ENCODE measurements at places on chromosomes 1 and 21.

DNA sequence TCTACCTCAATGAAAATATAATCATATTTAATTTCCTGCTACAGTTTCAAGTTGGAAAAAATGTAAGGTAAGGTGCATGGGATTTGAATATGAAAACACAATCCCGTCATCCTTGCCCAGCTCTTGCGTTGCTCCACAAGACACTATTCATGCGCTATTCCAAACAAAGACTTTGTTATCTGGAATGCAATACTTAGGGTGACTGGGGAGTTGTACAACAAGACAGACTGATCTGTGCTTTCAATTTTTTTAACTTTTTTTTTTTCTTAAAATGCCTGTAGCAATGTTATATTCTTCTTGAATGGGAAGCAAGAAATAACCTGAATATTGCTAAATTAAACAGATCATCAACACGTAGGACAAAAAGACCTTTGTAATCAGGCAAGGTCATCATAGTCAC lies 1077.2 kb downstream of the TTLL7 start:
- no peak for DNase-seq

DNA sequence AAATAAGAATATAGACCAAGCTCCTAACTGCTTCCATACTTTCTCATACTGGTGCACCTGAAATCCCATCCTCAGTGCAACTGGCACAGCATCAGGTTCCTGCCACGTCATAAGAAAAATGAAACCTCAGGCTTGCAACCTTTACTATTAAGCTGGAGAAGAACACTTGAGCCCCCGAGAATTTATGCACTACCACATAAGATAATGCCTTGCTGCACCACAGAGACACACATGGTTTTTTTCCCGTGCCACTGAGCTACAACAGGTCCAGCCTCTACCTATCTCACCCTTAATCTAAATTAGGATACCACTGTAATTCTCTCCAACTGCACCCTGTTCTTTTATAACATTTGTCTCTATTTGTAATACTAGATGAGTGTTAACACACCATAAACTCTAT lies 174.5 kb downstream of the DENND1B start:
- DNase-seq = no peak

- no peak for DNase-seq
These were observed 72.8 kb upstream of the HSD17B7 start for GRCh38 chr1:162717548-162718184.

GRCh38 chr1:28132171-28133167 lies 44.0 kb downstream of the PTAFR start:
- no peak for DNase-seq

- no peak for DNase-seq
These were observed 283.5 kb downstream of the C1orf94 start for GRCh38 chr1:34460193-34460592.

DNA sequence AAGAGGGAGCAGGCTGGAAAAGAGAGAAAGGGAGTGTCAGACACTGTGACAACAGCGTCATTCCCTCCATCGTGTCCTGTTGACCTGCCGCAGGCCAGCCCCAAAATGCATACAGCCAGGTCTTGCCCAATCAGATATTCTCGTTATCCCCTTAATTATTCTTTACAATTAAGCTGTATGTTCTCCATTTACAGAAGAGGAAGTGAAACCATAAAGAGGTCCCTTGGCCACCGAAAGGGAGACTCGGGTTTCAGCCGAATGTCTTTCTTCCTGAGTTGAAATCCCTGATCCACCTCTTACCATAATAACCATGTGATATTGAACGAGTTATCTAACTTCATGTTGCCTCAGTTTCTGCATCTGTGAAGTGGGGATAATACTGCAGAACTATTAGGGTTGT lies 70.5 kb downstream of the IGSF21 start:
- DNase-seq = no peak

GRCh38 chr1:99464738-99465137 lies 181.2 kb upstream of the PALMD start:
- DNase-seq = no peak

- DNase-seq = no peak
These were observed 266.7 kb upstream of the ADAMTS5 start for GRCh38 chr21:27233514-27234115.

All from GM04504 (cell line).